ENCODE measurements at places on chromosomes 4 and X.

DNA sequence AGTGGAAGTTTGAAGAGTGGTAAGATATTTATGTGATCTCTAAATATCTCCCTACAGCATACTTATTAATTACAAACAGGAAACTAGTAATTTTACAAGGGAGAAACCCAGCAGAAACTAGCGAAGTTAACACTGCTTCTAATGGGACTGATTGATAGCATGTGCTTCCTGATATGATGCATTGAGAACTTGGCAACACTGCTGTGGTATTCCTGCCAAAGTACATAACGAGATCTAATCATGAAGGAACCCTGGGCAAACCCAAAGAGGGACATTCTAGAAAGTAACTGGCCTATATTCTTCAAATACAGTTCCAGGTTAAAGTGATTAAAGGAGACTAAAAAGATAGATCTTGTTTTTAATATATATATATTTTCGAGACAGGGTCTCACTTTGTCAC is 4.6 kb upstream of the GPR34 start:
- DNase-seq: no peak

DNA sequence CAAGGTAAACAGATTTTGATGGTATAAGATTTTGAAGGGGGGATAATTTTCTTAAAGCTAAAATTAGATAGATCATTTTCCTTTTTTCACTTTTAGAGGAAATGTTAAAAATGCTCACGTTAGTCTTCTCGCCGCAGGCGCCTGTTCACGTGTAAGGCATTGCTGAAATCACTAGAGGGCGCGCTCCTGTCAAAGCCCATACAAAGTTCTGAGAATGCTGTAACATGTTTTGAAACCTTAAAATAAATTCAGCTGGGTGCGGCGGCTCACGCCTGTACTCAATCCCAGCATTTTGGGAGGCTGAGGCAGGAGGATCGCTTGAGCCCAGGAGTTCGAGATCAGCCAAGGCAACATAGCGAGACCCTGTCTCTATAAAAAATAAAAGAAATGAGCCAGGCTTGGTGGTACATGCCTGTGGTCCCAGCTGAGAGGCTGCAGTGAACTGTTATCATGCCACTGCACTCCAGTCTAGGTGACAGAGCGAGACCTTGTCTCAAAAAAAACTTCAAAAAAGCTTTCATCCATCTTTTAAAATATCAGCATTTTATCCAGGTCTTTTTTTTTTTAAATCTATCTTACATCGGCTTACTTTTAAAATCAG is 138.0 kb downstream of the RBMX2 start:
- DNase-seq: peak; percentile 22

GRCh38 chr4:15682242-15683142 is 865 bp downstream of the FAM200B start:
- DNase-seq: no peak

- no peak for DNase-seq
Measured at GRCh38 chrX:10126044-10126443, 30.7 kb upstream of the CLCN4 start.

DNA sequence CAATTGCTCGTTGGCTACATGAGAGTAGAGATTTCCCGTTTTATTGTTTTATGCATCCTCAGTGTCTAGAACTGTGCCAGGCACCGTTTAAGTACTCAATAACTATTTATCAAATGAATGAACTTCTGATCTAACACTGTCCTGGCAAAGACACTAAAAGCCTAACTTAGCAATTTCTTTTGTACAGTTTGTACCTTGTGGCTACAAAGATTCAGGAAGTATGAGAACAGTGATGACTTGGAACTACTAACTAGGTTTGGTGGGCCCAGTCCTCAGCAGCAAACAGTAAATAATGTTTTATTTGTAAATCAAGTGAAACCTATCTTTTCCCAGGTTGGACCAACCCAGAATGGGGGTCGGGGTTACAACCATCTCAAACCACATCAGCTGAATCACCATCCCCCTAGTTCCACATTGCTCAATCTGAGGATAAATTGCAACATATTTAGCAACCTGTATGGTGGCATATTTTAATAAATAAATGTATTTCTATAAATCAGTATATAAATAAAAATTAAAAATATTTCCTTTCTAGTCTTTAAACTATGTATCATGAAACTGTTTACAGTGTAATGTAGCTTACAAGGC is 12.3 kb upstream of the SCRG1 start:
- DNase-seq: no peak

GRCh38 chr4:89863533-89863932 is 26.6 kb upstream of the SNCA start:
- DNase-seq: no peak

DNA sequence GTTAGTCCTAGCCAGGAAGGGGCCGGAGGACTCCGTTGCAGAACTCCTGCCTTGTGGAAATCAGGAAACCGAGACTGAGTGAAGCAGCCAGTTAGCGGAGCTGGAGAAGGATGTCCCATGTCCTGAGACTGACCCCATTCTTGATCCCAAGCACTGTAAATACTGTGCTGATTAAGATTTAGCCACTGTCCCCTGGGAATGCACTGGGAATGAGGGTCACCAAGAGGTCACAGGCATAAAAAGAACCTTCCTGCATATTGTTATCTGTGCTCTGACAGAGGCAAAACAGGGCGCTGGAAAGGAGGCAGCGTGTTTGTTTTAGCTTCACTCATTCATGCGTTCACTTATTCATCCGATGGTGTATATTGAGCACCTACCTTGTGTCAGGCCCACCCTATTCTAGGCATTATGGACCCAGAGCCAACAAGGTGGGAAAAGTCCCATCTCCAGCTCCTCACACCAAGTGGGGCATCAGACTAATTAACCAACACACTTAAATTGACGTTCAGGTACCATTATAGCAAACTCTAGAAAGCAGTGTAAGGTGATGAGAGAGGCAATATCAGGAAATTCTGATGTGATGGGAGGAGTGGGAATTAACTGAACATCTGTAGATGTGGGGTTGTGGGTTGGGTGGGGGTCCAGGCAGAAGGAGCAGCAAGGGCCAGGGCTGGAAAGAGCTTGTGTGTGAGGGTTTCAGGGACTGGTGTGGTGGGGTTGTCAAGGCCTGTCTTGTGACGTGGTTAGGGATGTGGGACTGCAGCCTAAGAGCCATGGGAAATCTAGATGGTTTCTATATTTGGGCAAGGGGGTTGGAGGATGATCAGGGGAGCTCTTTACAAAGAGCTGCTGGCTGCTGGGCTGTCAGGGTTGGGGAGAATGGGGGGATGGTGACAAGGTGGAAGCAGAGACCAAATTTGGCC is 10.6 kb upstream of the SLC2A9 start:
- DNase-seq: peak; percentile 39

DNA sequence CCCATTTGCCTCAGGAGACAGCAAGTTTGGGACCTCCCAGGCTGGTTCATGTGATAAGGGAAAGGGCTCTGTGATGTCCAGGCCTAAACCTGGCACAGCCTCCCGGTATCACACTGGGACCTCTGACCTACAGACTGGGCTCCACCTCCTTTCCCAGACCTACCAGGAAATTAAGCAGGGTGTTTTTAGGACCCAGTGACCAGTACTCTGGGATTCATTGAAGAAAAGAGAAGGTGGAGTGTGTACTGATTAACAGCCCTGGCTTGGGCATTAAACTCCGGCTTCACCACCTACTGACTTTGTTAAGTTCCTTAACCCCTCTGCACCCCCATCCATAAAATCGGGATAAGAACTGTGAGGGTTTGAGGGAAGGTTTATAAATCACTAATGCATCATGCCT is 28.6 kb downstream of the ASB9 start:
- DNase-seq: no peak

- DNase-seq: no peak
Measured at GRCh38 chr4:89724716-89725115, 112.2 kb downstream of the SNCA start.

DNA sequence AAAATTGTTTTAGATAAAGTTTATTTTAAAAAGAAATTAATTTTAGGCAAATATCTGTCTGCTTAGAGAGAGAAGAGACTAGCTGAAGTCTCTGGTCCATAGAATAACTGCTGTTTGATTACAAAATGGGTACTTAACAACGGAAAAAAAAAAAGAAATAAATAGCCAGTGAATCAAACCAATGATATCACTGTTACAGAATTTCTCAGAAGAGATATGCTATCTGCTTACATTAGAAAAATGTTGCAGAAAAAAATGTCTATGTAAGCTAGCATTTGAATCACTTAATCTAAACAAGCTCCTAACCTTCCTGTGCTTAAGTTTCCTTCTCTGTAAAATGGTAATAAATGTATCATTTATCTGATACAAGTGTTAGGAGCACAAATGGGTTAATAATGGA is 189.9 kb downstream of the IL15 start:
- no peak for DNase-seq

- DNase-seq: no peak
Measured at GRCh38 chr4:126318376-126318775, 1003.6 kb downstream of the FAT4 start.

DNA sequence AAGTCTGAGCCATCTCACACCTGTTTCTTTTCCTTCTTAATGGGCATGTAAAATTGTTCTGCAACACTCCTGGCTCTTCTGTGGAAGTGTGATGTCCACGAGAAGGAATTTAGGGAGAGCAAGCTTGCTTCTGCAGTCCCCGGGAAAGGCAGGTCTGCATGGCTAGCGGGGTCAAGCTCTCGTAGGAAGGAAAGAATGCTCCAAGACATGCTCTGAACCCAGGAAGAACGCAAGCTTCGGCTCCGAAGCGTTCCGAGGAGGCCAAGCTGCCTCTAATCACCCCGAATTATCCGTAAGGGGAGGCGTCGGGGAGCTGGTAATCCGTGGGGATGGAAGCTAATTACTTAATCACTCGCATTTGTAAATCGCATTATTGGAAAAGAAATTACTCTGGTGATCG is 177.7 kb downstream of the CRLF2 start:
- no peak for DNase-seq

- DNase-seq: no peak
Measured at GRCh38 chr4:112823606-112824005, 186.7 kb downstream of the LARP7 start.
